ENCODE measurements at places on chromosomes 6 and 20.

DNA sequence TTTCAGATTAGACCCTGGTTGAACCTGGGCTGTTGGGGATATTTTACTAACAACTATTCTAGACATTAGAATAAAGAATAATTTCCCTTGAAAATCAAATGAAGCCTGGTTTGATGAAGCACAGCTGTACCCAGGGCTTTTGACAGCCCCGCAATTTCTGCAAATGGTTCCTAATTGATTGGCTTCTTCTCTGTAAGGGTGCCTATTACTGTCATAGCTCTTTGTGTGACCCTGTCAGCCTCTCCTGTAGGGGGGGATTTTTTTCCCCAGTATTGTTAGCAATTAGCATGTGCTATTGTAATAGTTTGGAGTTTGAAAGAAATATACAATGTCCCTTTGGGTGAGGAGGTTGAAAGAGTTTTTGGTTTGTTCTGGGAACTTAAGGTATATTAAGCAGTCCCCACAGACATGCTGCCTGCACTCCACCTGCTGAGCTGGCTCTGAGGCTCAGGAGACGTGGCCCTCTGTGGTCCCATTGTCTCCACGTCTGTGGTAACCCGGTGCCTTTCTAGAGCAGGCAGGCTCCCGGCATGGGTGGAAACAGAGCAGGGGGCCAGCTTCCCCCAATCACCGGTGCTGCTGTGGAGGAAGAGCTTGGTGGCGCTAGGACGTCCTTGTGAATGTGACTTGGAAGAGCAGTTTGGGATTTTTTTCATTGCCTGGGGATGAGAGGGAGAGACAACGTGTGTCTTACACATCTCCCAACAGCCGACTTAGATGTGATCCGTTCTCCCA is 47.3 kb upstream of the CLDN20 start:
- DNase-seq, result no peak

GRCh38 chr6:28269492-28269891 is 2.5 kb downstream of the ZSCAN26 start:
- DNase-seq, result no peak

DNA sequence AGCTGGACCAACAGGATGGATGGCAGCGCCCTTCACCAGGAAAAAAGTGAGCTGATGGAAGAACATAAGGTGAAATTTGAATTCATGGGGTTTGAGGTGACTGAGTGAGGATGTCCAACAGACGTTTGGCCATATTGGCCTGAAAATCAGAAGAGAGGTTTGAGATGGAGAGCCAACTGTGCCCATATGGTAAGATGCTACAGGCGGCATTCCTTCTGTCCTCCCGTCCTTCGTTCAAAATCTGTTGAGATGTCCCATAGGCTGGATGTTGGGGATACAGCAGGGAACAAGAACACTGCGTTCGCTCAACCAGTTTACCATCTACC is 468 bp upstream of the CMTR1 start:
- no peak for DNase-seq

DNA sequence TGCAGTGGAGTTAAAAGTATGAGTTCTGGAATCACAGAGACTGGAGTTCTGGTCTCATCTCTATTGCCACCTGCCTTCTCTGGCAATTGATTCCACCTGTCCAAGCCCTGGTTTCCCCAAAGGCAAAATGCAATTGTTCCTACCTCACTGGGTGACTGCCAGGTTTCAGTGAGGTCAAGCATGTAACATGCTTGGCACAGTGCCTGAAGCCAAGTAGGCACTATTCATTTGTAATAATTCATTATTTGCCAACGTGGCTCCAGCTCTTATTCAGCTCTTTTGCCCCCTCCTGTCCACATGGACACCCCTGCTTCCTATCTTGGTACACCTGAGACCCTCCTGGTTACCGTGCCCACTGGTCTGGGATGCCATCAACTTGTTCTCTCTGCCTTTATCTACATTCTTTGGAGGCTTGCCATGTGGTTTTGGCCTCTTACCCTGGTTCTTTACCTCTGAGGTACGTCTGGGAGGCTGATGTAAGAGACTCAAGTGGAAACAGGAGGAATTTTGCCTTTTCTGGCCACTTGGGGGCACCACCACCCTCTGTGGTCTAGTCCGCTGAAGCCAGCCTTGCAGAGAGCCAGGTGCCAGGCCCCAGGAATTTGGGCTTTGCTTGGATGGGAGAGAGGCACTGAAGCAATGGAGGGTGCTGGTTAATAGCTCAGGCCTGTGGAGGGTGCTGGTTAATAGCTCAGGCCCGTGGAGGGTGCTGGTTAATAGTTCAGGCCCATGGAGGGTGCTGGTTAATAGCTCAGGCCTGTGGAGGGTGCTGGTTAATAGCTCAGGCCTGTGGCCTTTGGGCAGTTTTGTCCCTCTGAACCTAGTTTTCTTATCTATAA is 1.7 kb downstream of the KCNK15 start:
- DNase-seq, result no peak

DNA sequence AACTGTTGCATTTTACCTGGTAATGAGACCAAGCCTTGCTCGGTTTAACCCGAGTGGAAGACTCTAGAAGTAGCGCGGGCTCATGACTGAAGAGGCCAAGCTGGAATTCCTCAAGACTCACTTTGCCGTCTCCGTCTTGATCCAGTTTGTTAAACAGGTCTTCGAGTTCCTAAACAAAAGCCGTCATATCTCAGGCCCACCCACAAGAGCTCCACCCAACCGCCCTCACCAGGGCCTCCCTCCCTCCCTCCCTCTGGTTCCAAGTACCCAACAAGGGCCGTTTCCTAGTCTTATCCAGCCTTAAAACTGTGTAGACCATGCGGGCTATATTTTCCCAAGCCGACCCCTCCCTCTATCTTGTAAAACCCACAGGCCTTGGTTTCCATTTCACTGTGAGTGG is 81.4 kb downstream of the NINL start:
- DNase-seq, result no peak

GRCh38 chr20:41335591-41335990 is 5.0 kb upstream of the LPIN3 start:
- DNase-seq, result no peak

- DNase-seq, result no peak
Observed at GRCh38 chr6:8857160-8857559, 421.8 kb upstream of the SLC35B3 start.

DNA sequence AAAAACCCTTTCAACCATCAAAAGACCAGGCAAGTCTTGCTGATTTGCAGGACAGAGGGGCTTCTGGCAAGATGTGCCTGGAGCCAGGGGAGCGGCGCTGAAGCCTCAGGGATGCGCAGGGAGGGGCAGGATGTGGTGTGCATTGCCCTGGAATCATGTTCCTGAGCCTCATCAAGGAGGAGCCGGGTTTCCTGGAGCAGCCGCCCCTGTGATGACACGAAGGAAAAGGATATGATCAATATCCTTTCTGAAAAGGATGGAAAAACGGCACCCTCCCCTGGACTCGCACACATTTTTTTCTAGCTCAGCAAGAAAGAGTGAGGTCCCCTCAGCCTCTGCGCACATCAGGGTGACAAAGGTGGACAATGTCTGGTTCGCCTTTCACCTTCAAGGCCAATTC is 173.1 kb upstream of the SSTR4 start:
- no peak for DNase-seq

- no peak for DNase-seq
Observed at GRCh38 chr6:641225-641985, 15.5 kb downstream of the HUS1B start.

- DNase-seq, result no peak
Observed at GRCh38 chr6:79630883-79631692, at the start of gene SH3BGRL2. Gene SH3BGRL2 (plus strand): TSS chr6:79631329. CDS start chr6:79631462, 133 bp downstream.

DNA sequence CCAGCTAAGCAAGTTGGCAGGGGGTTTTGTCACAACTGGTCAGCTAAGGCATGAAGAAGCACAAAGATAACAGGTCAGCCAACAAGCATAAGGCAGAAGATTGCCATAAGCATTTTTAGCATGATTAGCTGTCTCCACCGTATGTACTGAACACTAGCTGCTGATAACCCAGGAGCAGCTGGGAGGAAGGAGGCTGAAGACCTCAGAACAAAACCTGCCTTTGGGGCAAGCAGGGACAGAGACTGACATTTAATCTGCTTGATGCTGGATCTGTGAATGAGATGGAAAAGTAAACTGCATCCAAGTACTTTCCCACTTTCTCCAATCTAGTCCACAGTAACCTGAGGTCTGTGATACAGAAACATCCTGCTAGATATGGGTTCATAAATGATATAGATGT is 353.0 kb upstream of the MAP3K7 start:
- DNase-seq, result no peak

GRCh38 chr6:36947570-36948351 is 6.8 kb upstream of the PI16 start:
- DNase-seq, result no peak

Data from activated CD4-positive, CD25-positive, alpha-beta regulatory T cell (primary cell).